ENCODE measurements at places on chromosomes 11 and 22.

DNA sequence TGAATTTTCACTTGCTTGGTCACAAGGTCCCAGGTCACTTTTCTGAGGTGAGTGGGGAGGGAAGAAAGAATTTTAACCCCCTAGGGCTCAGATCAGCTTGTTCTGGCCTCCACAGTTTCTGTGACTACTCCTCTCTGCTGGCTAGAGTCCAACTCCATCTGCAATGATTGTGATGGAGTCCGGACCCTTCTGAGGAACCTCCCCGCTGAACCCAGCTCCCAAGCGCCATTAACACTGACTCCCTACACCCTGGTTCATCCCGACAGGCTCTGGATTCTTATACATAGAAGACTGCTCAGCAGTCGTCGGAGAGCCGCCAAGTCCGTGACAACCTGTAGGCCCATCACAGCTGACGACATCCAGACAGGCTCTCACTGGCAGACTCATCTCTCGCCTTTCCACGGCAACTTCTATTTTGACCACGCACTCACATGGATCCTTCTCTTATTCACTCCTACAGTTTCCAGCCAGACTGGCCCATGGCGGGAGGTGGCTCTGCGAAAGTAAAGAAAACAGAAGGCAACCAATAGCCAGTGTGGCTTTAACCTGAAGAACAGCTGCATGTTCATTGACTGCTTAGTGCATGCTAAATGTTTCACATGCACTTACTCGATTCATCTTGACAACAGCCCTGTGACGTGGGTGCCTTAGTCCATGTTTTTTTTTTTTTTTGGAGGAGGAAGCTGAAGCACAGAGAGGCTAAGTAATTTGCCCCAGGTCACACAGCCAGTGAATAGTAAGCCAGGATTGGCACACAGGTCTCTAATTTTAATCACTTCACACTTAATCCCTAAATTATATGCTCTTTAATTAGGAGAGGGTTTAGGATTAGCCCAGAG lies 68.0 kb upstream of the PRDM11 start:
- no peak for DNase-seq

GRCh38 chr11:131464461-131464860 lies 94.0 kb downstream of the NTM start:
- no peak for DNase-seq

GRCh38 chr22:46991666-46992065 lies 229.2 kb downstream of the TBC1D22A start:
- no peak for DNase-seq

GRCh38 chr11:77604281-77604680 lies 14.5 kb downstream of the AQP11 start:
- no peak for DNase-seq

GRCh38 chr22:25692397-25693267 lies 49.4 kb upstream of the MYO18B start:
- DNase-seq = no peak

- DNase-seq = no peak
Observed at GRCh38 chr22:43521716-43522115, 109.9 kb downstream of the MPPED1 start.

- DNase-seq = no peak
Observed at GRCh38 chr11:674406-674805, 20.6 kb downstream of the DEAF1 start.

DNA sequence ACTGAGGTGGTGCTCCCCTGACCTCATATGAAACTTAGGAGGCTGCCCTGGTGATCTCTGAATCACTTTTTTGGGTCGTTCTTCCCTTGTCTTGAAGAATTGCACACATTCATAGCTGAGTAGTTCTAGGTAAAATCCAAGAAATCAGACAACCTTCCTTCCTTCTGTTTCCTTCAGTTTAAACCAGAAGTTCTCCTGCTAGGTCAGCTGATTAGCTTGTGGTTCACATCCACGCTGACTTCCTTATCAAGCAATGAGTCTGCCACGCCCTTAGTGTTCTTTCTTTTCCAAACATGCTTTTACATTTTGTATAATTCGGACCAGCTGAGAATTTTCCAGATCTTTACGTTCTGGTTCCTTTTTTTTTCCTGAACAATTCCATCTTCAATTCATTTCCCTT lies 892.8 kb downstream of the NTM start:
- DNase-seq = no peak

DNA sequence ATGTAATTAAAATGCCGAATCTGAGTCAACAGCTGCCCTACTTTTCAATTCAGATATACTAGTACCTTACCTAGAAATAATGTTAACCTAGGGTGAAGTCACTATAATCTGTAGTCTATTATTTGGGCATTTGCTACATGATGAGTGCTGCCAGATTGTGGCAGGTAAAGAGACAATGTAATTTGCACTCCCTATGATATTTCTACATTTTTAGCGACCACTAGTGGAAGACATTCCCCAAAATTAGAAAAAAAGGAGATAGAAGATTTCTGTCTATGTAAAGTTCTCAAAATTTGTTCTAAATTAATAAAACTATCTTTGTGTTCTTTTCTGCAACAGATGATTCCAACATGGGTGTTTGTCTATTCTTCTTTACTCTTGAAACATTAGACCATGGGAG lies 14.1 kb downstream of the MS4A1 start:
- no peak for DNase-seq

DNA sequence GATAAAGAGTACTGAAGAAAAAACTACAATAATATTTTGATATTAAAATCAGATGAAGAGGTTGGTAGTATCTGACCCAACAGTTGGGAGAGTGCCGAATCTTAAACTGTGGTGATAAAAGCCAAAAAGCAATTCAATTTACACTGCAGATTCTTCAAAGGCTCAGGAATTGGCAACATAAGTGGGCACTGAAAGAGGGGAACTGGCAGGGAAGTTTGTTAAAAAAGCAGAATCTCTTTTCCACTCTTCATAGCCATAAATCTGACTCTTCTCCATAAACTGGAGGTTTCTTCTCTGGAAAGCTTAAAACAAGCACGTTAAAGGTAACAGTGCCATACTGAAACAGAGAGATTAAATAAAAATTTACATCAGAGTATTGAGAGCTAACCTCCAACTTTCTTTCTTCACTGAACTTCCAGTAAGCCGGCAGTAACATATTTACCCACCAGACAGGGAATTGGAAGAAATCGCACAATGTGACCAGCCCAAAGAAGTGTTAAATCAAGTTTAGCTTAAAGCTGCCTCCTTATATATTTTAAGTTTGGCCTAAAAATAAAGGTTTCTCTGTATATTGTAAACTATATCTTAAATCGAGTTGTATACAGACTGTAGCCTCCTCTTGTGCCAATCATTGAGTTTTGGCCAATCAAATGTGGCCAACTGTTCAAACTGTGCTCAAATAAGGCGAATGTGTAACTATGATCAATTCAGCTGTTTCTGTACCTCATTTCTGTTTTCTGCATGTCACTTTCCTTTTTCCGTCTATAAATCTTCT lies 358.3 kb downstream of the NXPE2 start:
- DNase-seq = no peak

- no peak for DNase-seq
Observed at GRCh38 chr22:19289475-19290161, 1.9 kb downstream of the CLTCL1 start.

DNA sequence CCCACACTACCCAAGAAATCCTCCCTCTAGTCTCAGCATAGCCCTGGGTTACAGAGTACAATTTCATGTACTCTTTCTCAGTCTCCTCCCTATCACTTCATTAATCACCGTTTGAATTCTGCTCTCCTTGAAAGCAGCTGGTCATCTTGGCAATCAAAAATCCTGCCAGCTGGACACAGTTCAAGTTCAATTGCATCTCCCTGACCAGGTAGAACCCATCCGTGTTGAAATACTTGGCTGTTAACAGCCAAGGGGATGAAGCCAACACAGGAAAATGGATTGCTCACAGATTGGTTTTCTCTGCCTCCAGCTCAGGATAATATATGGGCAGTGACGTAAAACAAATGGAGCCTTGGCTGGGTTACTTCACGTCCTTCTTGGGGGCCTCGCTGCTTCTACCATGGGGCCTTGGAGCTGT lies 55.1 kb upstream of the GRK3 start:
- no peak for DNase-seq

- DNase-seq = no peak
Observed at GRCh38 chr11:2200536-2200935, 28.9 kb upstream of the TH start.

DNA sequence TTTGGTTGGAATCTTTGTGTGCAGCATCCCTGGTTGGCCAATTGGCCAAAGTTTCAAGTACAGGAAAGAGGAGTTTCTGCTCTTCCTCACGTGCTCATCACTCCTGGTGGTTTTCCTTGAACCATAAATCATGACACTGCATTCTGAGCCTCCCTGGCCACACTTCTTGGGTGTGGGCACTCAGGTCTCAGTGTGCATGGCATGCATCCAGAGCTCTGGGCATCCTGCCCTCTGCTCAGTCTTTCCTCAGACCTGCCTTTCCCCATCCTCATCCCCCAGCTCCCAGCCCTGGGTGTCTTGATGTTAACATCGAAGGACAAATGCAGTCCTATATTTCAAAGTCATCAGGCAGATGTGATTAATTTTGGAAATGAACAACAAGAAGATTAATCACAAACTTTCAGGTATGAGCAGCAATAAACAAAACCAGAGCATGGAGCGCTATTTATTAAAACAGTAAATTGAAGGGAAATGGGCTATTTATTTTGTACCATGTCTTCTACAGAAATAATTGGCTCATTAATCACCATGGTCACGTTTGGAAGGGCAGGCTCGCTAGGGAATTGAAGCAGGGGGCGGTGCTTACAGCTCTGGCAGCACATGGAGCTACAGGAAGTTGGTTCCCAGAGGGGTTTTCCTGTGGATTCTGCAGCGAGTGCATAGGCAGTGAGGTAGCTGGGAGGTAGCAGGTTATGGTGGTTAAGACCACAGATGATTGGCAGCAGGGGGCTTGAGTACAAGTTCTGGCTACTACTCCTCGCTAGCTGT lies 89.6 kb downstream of the CSNK2A3 start:
- DNase-seq = no peak

DNA sequence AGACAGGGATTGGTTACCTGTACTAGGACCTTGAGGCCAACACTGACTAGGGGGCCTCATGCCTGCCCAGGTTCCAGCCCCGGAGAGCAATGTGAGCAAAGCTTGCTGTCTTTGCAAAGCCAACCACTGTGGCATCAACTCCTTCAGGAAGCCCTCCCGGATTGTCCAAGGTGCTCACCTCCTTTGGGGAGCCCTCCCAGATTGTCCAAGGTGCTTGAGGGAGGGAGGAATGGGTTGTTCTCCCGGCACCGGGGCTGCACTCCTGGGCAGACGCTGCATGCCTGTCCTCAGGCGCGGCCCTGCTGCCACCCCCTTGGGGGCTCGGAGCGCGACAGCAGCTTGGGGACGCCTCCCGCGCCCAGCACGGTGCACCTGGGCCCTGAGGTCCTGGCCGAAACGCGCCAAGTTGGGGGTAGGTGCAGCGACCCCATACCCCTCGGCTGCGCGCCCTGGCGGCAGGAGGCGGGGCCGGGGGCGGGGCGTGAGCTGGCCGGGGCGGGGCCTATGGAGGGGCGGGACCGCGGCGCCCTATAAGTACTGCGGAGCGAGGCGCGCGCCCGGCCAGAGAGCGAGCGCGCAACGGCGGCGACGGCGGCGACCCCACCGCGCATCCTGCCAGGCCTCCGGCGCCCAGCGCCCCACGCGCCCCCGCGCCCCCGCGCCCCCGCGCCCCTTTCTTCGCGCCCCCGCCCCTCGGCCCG lies at the start of gene CD81:
Gene CD81 (plus strand): TSS at position 560 of the 701 bp plus-strand sequence. CDS start 240 bp downstream, outside the sequence.
- DNase-seq = no peak

DNA sequence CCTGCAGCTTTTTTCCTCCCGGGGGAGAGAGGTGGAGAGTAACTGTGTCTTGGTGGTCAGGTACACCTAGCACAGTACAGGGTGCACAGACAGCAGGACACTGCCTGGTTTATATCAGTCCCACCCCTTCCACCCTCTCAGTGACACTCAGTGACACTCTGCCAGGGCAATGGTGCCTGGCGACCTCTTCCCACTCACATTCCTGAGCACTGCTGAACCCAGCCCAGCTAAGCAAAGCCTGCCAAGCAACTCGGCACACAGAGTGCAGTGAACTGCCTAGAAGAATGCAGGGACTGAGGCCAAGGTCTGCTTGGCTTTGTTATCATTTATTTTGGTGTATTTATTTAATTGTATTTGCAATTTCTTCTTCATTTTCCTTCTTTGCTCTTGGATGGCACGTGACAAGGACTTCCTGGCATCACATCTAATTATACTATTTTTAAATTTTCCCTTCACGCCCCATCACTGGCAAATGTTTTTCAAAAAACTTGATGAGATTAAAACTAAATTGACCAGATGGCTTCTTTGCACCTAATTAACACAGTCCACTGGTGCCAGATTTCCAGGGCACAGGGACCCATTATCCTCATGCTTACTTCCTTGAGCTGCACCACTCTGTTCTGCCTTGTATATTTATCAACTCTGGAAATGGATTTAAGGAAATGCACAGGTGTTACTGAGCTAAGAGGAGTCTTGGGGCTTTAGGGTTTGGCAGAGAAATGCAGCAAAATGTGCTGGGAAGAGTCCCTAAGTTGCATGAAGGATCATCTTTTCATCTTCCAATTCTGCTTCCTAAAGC lies 205.6 kb downstream of the ADAMTS15 start:
- no peak for DNase-seq

DNA sequence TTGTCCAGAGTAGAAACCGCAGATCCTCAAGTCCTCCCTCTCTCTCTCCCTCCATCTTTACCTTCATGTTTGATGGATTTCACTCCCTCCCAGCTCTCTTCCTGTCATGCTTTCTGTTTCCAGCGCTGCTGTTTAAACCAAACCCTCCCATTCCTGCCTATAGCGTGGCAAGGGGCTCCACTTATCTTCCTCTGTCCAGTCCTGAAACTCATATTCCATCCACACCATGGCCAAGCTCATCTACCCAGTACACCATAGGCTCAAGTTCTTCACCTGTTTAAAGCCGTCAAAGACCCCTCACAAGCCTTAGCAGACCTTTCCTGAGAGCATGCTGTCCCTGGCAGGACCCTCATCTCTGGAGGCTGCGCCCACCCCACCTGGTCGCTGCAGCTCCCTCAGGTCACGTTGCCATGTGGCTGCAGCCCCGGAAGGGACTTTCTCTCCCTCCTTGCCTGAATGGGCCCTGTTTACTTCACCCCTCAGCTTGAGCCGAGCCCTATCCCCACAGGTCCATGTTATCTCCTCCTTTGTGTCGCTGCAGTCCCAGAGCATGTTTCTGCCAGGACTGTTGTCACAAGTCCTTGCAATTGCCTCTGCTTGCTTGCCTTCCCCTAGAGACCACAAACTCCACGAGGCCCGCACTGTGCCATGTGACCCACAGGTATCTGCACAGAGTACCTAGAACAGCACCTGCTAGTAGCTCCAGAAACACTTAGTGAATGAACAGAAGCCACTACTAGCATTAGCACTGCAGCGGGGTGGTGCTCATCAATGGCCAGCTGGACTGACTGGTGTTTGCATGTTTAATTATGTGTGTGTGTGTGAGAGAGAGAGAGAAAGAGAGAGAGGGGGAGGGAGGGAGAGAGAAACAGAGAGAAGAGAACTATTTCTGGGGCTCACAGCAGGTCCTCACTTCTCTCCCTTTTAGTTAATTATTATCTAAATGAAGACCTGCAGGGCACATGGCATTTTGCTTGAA lies 149.4 kb upstream of the SNX19 start:
- DNase-seq = no peak
